GM12864 (cell line): ENCODE measurements at places on chromosomes 6 and 20.

DNA sequence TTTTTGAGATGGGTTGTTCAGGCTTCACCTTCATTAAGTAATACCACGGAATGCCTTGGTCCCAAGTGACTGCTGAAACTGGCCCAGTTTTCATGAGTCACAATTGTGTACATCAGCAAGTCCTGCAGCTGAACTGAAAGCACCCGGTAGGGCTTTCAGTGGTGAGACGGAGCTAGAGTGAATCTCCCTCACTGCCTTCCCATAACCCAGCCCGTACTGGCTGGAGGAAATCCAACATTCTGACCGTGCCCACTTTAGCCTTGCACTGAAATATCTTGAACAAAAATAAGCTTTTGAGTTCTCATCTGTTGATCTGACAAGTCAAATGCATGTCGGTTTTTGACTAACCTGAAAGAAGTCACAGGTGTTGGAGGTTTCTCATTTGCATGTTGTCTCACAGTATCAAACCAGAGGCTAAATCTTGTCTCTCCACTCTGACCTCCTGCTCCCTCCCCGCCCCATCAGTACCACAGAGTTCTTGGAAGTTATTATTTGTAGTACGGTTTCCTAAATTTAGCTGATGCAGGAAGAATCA lies 35.9 kb downstream of the DUSP22 start:
- DNase-seq, result peak; percentile 99

GRCh38 chr20:60926831-60927230 lies 325.2 kb upstream of the CDH4 start:
- no peak for DNase-seq

DNA sequence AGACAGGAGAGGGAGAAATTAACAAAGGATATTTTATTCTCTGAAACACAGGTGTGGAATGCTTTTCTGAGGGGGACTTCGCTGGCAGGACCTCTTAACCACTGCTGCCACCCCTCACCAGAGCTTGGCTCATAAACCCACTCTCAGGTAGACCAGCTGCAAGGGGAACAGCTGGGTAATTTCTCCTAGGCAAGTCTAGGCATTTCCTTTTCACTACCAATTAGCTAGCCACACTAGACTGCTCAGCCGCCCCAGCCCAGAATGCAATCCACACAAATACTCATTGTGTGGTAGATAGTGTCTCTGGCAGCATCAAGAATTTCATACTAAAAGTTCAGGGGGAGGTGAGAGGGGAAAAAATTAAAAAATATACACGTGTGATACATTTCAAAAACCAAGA lies 267.6 kb upstream of the ID4 start:
- no peak for DNase-seq

DNA sequence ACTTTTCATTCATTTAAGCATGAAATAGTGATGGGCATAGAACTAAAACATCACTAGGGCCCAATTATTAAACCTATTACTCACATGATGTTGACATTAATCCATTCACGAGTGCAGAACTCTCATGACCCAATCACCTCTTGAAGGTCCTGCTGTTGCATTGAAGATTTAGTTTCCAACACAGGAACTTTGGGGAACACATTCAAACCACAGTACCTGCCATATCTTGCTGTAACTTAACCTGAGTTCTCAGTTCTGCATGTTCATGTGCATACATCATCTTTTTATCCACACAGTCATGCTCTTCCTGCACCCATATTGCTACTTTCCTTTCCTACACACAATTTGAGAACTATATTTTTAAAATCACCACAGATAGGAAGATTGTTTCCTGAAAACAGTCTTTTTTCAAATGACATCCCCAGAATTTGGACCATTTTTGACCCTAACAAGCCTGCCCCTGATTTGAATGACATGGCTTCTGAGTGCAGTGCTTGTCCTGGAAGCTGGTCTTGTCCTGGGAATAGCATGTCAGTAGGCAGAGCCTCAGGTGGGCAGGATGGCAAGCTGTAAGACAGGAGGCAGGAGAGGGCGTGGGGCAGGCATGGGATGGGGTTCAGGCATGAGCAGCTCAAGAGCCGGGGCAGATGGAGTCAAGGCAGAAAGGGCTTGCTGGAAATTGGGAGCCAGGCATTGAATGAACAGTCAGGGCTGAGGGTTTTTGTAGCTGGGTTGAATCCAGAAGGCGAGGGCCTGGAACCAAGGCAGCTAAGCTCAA lies 49.2 kb upstream of the FOXC1 start:
- DNase-seq, result no peak

DNA sequence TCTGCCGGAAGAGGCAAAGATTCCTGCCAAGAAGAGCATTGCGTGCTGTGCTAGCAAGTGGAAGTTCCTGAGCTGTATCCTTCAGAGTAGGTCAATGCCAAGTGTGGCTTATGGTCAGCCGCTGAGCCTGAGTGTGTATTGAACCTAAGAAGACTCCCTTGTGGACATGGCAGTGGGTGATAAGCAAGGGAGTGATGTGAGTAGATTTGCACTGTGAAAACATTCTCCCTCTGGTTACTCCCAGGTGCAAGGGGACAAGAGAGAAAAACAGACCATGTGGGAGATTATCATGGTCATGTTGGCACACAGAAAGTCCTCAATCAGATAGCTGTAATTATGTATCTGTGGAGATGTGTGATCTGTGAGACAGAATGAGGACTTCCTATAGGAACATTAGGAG lies 6.1 kb upstream of the TMEM74B start:
- DNase-seq, result no peak
